ENCODE measurements at places on chromosomes 1 and 21.

DNA sequence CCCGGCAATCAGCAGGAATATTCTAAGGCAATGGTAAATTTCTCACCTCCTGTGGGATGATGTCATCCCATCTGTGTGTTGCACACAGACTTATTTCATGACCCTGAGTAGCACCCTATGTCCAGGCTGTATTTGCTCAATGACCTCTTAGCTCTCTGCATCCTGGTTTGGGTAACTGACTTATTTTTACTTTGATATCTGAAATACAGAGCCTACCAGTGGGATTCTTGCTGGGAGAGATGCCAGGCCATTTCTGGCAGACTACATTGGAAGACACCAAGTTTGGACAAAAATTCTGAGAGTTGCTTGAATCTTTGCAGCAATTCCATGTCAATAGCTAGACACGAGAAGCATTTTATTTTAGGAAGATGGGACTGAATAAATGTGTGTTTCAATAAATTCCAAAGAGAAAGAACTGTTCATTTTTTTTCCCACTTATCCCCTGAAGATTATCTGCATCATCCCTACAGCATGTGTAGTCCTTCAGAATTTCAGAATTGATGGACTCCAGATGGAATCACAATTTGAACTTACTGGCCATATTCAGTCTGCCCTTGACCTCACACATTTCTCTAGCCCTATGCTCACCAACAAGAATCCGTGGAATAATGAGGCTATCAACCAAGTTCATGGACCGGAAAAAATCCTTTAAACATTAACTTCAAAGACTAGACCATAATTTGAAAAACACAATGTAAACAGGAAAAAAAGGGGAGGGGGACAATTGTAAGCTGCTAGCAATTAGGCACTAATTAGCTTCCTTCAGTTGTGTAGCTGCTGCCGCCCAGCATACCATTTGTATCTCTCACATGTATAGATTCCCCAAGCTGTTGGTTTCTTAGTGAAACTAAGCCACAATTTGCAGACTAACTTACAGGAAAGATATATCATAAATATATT lies 226.5 kb downstream of the HMCN1 start:
- DNase-seq = no peak

DNA sequence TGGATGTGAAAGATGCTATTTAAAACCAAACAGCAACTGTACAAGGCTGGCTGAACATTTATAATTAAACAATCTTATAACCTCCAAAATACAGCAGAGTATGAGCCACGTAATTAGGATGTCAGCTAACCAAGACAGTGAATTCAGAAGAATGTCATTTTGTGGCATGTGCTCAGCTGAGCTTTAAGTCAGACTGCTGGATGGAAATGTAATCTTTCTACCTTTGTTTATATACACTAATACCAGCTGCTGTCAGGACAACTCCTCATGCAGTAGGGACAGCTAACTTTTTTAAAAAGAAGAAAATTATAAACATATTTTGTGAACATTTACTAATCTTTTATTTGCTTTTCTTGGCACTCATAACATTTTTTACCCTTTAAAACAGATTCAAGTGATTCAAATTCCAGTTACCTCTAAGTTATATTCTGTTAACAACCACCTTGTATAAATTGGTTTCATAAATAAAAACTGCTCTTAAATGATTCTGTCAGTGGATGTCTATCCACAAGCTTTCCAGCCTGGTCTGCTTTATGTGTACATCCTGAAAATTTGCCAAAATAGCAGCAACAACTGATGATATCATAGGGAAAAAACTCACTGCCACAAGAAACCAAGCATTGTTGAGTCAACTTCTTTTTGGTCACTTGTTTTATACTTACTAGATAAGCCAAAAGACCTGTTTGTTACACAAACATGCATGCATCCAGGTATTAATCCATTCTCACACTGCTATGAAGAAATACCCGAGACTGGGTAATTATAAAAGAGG lies 36.1 kb downstream of the DPH5 start:
- DNase-seq = no peak

- DNase-seq = peak; percentile 91
Measured at GRCh38 chr1:171486048-171486519, 754 bp downstream of the PRRC2C start.

- no peak for DNase-seq
Measured at GRCh38 chr1:24985737-24986136, 55.7 kb upstream of the RUNX3 start.

GRCh38 chr1:12040457-12041051 lies 21.3 kb downstream of the MIIP start:
- peak; percentile 94 for DNase-seq

GRCh38 chr1:156246241-156246780 lies 1.5 kb downstream of the PAQR6 start:
- no peak for DNase-seq

DNA sequence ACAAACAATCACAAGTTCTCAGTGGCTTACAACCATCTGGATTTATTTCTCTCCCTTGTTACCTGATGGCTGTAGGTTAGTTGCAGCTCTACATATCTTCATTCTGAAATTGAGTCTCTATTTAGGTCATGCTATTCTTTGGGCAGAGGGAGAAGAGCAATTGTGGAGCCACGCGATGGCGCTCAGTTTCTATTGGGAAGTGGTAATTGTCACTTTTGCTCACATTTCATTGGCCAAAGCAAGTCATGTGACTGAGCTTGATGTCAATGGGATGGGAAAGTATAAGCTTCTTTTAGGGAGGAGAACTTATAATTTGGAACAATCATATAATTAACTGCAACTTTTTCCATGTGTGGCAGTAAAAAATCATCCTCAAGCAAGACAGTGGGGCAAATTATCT lies 166.5 kb downstream of the LMO4 start:
- peak; percentile 61 for DNase-seq

DNA sequence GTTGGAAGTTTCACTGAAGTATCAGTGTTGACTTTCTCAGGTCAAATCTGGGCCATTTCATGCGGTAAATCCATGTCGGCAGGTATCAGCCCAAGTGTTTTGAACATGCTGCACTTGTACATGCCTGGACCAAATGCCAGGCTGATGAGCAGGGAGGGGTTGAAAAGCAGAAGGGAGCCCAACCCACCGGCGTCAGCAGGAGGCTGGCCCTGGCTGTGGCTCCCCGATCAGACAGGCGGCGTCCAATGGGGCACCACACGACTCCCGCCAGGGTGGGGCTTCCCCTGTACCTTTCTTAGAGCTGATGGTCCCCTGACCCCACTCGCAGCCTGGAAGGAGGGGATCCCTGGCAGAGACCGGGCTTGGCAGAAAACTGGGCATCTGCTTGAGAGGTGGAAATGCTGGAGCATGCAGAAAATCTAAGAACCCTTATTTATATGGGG lies 540.0 kb downstream of the KIF26B start:
- DNase-seq = no peak

DNA sequence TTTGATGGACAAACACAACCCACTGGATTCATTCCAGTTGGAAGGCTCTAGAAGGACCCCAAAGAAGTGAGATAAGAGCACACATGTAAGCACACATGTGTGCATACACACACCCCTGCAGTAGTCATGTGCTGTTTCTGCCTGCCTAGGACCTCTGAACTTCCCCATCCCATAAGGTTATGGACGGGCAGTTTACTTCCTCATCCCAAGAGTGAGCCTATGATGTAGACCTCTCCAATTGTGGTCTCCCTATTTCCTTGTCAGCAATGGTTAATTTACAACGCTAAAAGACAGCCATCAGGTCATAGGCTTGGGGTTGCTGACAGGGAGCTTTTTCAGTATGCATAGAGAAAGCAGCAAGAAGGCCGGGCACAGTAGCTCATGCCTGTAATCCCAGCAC lies 15.4 kb upstream of the ADAR start:
- no peak for DNase-seq

GRCh38 chr1:29338908-29339575 lies 102.7 kb downstream of the PTPRU start:
- no peak for DNase-seq

GRCh38 chr21:16455526-16455925 lies 725.7 kb downstream of the USP25 start:
- no peak for DNase-seq

DNA sequence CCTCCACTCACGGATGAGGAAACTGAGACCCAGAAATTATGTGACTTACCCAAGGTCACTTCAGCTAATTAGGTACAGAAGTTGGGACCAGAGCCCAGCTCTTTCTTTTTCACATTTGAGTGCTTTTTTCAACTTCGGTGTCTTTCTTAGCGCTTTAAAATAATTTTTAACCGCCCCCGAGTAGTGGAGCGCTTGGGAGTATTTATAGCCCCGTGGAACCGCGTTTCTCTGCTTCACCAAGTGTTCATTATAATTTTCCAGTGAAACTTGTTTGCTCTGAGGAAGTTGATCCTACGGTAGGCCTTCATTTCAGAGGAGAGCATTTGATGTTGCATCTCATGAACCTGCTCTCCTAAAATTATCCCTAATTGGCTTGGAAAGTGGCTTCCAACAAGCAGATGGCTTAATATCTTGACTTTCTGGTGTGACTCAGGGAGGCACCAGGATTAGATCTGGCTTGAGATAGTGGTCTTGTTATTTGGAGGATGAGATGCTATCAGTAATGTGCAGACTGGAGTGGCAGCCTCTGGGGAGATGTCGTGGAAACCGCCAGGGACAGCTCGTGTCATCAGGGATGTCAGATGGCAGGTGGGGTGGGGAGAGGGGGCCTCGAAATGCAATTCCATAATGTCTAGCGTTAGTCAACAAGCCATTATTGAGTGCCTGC lies 321.3 kb downstream of the CAMTA1 start:
- DNase-seq = no peak

DNA sequence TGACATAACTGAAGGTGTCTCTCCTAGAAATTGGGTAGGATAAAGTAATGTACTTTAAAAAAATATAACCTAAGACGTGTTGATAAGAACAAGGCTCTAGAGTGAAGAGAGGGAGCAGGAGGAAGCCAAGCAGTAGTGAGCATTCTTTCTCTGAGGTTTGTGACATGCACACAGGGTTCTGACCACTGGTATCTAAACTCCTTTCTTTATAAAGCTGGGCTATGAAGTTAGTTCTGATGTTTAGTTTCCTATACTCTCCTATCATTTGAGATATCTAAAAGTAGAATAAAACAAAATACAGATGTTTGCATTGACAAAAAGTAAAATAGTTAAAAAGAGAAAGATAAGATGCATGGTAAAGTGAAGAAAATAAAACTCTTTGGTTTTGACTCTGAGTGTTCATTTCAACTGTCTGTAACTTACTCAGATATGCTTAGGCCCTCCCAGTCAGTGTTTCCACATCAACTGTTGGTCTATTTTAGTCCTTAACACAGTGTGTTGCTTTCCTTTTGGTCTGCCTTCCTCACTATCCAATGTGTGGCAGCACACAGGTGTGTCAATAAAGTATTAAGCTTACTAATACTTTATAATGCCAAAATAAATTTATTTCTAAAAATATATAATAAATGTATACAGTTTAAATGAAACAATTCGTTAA lies 543.5 kb downstream of the PTPRC start:
- DNase-seq = peak; percentile 26

- no peak for DNase-seq
Measured at GRCh38 chr1:213761845-213762407, 225.8 kb upstream of the PROX1 start.

- no peak for DNase-seq
Measured at GRCh38 chr1:57067863-57068262, 102.0 kb upstream of the C8B start.

- DNase-seq = no peak
Measured at GRCh38 chr1:231485029-231485784, 43.3 kb upstream of the TSNAX start.

- DNase-seq = no peak
Measured at GRCh38 chr1:92969517-92969916, 8.3 kb upstream of the DIPK1A start.

DNA sequence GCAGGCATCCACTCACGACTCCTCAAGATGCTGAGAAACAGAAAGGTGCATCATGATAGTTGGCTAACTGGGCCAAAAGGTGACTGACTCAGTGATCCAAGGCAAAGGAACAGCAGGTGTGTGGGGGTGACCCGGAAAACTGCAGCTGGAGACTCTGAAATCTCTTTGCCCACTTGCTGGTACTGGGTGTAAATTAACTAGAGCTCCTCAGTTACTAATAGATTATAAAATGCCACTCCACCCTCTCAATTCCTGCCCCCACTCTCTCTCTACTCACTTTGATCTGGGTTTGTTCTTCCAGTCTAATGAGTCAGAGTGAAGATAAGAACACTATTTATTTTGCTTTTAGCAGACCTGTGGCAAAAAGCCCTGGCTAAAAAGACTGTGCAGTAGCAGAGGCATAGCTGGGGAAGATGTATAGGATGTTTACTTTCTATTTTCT lies 7.2 kb upstream of the PIGC start:
- DNase-seq = no peak

GRCh38 chr1:69752831-69753230 lies 185.1 kb downstream of the LRRC7 start:
- no peak for DNase-seq

GRCh38 chr1:16371725-16372124 lies 4.7 kb downstream of the SZRD1 start:
- DNase-seq = no peak

- no peak for DNase-seq
Measured at GRCh38 chr1:164263540-164263939, 295.4 kb upstream of the PBX1 start.

DNA sequence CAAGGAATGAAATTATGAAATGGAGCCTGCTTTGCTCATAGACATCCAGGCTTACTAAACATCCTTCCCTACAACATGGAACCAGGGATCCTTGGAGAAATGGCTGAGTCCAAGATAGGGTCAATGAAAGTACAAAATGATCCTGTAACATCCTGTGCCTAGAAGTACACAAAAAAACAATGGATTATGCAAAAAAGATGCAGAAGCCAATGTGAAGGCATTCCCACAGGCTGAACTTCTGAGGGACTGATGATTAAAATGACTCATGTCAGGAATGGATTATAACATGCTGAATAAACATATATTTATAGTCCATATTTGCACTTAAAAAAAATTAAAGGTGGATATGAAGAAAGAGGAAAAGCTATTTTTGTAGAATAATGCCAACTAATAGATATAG lies 10.4 kb upstream of the HOOK1 start:
- no peak for DNase-seq

DNA sequence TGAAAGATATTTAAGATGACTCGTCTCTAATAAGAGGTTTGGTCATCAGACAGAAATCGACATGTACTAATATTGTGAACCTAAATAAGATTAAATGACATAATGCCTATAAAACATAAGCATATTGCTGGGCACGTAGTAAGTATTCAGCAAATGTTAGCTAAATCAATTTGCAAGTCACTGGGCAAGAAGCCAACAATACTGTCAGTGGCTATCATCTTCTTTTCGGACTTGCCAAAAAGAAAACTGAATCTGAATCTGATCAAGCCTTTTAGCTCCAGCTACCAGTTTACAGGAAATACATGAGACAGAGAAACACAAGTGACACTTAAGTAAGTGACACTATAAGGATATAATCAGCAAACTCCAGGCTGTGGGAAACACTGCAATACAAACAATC lies 46.0 kb downstream of the RPL5 start:
- DNase-seq = no peak

DNA sequence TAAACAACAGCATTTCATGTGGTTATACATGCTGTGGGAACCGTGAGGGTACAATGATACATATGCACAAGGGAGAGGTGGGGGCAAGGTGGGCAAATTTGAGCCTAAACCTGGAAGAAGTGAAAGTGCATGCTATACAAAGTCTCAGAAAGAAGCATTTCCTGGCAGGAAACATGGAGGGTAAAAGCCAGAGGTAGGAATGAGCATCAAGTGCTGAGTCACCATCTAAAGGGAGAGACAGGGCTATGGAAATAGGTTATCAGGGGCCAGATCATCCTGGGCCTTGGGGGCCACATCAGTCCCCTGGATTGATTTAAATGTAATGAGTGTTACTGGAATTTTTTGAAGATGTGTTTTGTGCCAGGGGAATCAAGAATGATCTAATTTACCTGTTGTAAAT lies 60.1 kb upstream of the DAB1 start:
- no peak for DNase-seq
